Hematopoietic multipotent progenitor cell treated with erythropoietin and hydrocortisone succinate and interleukin-3 and kit ligand, for 15 days (in vitro differentiated cells): ENCODE measurements at places on chromosomes 12 and 14.

DNA sequence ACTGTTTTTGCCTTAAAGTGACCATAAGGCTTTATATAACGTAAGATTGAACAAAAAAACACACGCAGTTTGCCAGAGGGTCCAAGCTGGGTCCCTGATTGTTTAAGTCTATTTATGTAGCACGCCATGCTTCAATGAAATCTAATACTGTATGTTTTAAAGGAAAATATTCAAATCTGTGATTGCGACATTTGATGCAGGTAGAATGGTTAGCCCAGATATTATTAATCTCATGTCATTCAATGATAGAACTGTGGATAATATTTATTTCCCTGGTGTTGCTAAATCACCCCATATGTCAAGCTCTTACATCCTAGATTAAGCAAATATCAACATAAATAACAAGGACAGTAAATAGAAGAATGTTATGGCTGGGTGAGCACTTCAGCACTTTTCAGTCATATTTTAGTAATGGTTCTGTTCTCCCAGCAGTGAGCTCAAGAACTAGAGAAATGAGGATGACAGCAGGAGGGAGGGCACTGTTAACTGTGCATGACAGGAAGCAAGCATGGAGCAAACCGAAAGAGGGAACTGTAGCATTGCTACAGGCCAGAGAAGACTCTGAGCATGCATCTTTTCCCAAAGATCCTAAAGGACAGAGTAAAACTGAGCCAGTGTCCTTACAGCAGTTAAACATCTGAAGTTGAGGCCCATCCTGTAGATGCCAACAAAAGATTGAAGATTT, 465.7 kb upstream of the MGAT4C start:
- no peak for DNase-seq

DNA sequence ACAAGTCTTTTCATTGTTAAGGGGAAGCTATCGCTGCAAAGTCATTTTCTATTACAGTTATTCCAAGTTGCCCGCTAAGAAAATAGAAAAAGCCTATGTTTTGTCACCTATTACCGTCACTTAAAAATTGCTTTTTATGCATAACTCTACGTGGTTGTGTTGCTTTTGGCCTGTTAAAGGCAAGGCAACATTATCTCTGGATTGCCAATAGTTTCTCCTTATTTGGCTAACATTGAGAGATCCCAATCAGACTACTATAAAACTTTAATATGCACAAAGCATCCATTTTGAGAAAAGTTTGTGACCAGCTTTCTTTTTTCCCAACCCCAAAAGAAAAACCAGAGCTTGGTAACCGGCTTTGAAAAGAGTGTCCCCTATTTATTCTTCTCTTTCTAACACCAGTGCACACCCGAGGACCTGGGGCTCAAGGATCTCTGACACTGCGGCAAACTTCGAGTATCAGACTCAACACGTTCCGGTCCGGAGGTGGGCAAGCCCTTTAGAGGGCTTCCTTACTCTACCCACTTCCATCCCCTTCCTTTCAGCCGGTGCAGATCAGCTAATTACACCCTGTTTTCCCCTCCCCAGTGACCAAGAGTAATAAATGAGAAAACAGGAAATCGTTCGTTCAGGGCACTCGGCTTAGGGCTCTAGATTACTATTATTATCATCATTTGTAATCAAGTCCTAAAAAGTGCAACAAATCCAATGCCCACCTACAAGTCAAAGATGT, 1.2 kb downstream of the PPP1R12A start:
- peak; percentile 37 for DNase-seq

- peak; percentile 4 for DNase-seq
These were observed 199.9 kb upstream of the FOXN3 start for GRCh38 chr14:89616852-89617341.

GRCh38 chr12:5399266-5399665, 32.6 kb upstream of the NTF3 start:
- DNase-seq = no peak

GRCh38 chr12:67877727-67878126, 111.5 kb upstream of the IFNG-AS1 start:
- no peak for DNase-seq

GRCh38 chr14:31319701-31320100, 100.6 kb downstream of the HEATR5A start:
- DNase-seq = no peak

- DNase-seq = no peak
These were observed 354.0 kb downstream of the ETNK1 start for GRCh38 chr12:22978962-22979361.

GRCh38 chr12:124094188-124094587, 121.2 kb downstream of the ZNF664 start:
- no peak for DNase-seq

- DNase-seq = no peak
These were observed 451.1 kb downstream of the PCNX1 start for GRCh38 chr14:71358209-71358931.

DNA sequence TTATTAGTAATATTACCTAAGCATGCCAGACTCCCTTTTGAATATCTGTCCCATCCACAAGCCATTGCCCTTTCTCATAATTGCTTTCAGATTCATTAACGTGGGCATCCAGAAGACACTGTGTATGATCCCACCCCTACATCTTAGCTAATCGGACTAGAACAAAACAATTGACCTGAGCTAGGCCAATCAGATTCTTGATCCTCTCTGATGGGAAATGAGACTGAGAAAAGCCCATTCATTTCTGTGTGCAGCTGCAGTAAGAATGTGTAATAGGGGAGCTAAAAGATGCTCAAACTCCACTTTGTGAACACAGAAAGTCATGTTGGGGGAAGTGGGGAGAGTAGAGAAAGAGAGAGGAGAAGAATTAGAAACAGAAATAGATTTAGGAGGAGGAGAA, 281.7 kb upstream of the G2E3 start:
- DNase-seq = no peak

- no peak for DNase-seq
These were observed 76.0 kb upstream of the CAPRIN2 start for GRCh38 chr12:30830751-30831150.

DNA sequence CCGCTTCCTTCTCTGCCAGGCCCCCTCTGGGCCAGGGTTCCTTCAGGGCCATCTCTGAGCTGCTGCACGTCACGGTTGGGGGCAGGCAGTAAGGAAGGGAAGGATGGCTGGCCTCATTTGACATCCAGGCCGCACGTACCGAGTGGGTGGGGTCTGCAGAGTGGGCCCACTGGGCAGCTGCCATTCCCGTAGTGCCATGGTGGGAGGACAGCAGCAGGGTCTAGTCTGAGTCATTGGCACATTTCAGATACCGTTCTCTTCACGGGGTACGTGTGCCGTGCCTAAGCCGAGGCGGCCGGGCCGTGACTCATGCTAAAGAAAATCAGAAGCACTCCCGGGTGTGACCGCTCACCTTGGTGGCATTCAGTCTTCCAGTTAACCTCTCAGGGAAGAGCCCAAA, 43.9 kb downstream of the IL31 start:
- no peak for DNase-seq

DNA sequence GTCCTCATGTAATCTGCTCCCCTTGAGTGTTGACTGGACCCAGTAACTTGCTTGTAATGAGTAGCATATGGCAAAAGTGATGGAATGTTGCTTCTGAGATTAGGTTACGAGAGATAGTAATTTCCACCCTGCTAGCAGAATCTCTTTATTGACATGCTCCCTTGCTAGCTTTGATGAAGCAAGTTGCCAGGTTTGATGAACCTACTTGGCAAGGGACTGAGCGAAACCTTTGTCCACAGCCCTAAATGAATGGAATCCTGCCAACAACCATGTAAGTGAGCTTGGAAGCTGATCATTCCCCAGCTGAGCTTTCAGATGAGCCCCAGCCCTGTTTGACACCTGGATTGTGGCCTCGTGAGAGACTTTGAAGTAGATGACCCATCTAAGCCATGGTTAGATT, 120.8 kb upstream of the PLXNC1 start:
- DNase-seq = no peak

DNA sequence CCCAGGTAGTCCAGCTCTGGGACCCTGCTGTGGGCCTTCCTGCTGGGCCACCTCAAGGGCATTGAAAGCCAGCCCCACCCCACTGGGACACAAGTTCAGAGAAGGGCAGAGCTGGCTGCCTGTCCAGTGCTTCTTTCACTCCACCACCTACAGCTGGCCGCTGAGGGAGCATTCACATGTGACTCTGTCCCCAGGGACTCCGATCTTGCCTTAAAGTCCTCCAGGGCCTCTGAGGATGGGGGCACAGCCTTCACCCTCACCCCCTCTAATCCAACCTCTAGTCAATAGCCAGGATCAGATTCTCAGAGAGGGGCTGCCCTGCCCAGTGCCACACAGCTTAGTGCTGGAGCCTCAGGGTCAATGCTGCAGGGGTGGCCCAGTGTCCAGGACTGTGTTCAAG, 5.0 kb upstream of the CYP46A1 start:
- DNase-seq = no peak

GRCh38 chr12:108896336-108896735, 16.4 kb downstream of the DAO start:
- no peak for DNase-seq

DNA sequence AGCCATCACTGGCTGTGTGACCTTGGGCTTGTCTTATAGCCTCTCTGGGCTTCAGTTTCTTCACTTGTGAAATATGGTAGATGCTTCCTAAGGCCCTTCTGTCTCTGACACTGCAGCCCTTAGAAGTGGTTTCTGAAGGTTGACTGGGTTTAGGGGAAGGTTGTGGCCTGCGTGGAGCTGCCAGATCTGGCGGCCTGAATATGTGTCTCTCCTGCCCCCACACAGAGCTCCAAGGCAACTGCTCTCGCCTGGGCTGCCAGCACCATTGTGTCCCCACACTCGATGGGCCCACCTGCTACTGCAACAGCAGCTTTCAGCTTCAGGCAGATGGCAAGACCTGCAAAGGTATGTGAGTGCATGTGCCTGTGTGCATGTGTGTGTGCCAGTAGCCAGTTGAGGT, 4.0 kb downstream of the LRP1-AS start:
- no peak for DNase-seq

DNA sequence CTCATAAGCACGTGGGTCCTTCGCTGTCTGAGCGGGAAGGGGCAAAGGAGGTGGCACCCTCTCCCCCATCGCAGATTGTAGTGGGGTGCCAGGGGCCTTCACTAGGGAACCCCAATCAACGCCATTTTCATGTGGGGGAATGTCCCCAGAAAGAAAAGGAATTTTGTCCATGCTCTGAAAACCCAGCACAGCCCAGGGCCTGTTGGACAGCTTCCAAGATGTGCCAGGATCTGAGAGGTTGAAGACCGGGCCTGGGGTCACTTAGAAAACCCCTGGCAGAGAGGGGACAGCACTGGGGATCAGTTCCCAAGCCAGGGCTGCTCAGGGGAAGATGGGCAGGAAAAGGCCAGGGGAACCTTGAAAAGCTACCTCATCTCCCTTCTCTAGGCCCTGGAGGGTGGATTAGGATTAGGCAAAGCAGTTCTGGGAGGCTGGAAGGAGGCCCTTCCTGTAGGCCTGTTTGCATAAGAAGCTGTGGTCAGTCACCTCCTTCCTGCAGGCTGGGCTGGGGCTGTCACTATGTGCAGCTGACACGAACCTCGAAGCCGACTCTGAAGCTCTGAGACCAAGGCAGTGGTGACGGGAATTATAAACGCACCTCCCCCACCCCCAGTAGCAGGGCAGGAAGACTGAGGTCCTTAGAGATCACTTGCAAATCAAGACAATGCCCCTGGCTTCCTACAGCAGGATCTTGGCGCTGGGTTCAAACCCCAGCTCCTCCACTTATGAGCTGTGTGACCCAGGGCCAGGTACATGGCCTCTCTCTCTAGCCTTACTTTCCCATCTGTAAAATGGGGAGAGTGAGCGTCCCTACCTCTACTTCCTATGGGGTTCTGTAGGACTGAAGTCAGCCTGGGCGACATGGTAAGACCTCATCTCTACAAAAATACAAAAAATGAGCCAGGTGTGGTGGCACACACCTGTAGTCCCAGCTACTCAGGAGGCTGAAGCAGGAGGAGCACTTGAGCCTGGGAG, 29.0 kb downstream of the TESC start:
- DNase-seq = no peak

- peak; percentile 50 for DNase-seq
These were observed 10.2 kb upstream of the GOLGA5 start for GRCh38 chr14:92783813-92784431.

- no peak for DNase-seq
These were observed 208.3 kb downstream of the MYRFL start for GRCh38 chr12:70033310-70033709.

GRCh38 chr12:102480406-102480805, at the start of gene IGF1:
Gene IGF1, minus strand, starts transcription at chr12:102480563. Its CDS starts 182 bp downstream, at chr12:102480381.
- no peak for DNase-seq

- no peak for DNase-seq
These were observed 78.7 kb upstream of the ZDHHC17 start for GRCh38 chr12:76685246-76685678.

DNA sequence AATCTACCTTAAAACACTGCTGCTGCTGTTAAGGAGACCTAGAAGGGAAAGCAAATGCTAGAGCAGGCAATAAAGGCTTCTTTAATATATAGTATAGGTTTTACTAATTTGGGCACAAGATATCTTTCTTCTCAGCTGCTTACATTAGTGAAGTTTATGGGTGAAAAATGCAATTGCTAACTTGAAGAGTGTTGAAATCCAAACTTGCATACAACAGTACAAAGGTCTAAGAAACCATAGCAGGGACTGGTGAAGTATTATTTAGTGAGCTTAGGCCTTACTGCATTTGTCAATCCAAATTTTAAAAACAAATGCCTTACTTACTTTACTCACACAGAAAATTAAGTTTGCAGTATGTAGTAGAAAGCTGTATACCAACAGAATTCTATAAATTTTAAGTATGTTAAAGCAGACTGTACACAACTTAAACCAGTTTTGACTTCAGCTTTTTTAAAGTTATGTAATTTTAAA, 1.4 kb upstream of the AP4S1 start:
- DNase-seq = peak; percentile 40

- DNase-seq = no peak
These were observed 44.6 kb downstream of the CCDC85C start for GRCh38 chr14:99559286-99559990.

GRCh38 chr14:98594156-98594555, 677.8 kb downstream of the BCL11B start:
- DNase-seq = no peak

- no peak for DNase-seq
These were observed 37.5 kb downstream of the P2RX7 start for GRCh38 chr12:121170151-121170550.

DNA sequence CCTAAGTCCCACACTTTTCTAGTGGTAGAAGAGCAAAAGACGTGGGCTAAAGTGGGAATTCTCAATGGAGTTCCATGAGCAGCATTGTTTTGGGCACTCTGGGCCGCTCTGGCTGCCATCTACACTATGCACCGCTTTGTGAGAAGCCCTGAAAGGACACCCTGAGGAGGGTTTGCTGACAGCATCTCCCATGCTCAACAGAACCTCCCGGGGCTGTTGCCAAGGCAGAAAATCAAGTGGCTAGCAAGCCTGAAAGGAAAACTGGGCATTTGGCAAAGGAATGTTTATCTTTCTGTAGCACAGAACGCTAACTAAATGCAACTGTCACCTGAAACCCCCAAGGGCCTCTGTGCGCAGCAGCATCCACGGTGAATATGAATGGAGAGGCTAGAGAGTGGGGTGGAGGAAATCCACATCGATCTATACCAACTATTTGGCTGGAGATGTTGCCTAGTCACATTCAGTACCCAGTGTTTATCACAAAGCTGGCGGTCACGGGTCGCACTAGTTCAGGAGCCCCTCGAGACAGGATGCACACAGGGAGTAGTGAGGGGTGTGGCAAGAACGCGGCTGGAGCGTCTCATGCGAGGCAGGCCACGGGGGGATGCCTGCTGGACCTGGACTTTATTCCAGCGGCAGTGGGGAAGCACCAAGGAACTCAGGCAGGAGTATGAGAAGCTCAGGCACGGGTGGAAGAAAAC, 14.2 kb downstream of the APPL2 start:
- DNase-seq = no peak
